ENCODE measurements at places on chromosomes 1 and 21.

DNA sequence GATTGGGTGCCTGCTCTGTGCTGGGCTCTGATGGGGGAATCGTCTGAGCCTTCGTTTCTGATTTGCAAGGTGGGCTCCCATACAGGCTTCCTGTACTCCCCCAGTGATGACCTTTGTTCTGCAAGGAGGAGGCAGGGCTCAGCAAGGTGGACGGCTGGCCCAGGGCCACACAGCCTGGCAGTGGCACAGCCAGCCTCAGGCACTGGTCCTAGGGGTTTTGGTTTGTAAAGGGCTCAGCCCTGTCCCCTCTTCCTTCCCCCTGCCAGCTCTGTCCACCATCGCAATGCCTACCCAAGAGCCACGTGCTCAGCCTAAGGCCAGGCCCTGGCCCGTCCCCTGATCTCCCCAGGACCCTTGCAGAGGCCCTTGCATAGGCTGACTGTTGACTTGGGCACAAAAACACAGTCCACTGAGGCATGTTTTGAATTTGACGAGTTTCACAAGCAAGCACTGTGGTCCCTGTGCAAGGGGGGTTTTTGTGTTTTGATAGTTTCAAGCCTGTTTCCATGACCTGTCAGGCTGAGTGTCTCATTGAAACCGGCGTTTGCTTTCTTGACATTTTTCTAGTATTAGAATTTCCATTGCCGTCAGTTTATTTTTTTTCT is 39.5 kb upstream of the TNFRSF1B start:
- DNase-seq = no peak

DNA sequence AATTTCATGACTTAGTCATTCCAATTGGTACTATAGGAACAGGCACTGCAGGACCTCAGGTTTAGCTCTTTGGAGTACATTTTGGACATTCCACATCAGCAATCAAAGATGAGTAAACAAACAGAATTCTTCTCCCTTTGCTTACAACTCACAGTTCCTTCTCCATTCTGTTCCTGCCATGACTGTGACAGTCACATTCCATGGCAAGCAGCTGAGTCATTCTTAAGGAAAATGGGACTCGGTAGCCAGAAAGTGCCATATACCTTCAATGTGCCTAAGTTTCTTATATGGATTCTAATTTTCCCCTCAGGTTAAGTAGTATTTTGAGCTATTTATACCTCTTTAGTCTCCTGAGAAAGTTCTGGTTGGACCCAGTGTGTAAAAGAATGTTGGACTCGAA is 25.6 kb downstream of the CRCT1 start:
- no peak for DNase-seq

DNA sequence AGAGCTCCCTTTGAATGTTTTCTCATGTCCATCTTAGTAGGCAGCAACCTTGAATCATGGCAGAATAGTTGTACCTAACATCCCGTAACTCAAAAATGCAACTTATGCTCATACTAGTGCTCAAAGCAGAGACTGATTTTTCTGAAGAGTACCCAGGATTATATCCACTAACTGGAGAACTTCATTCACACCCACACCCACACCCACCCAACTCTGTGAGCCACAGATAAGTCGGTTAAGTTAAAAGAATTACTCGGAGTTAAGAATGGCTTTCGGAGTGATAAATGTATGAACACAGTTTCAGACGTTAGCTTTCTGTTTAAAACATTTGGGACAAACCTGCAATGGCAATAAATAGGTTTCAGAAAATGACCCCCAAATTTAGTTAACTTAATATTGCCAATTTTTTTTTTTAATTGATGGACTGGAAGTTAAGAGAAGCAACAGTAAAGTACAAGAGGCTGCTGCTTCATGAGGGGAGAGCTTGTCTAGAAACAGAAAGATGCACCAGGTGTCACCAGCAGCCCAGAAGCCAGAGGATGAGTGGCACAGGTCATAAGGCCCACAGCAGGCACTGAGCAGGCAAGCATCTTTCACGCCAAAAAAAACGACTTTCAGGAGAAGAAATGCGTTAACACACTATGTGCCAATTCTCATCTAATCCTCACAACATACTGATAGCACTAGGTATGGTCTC is 48.4 kb upstream of the C1orf198 start:
- DNase-seq = no peak

DNA sequence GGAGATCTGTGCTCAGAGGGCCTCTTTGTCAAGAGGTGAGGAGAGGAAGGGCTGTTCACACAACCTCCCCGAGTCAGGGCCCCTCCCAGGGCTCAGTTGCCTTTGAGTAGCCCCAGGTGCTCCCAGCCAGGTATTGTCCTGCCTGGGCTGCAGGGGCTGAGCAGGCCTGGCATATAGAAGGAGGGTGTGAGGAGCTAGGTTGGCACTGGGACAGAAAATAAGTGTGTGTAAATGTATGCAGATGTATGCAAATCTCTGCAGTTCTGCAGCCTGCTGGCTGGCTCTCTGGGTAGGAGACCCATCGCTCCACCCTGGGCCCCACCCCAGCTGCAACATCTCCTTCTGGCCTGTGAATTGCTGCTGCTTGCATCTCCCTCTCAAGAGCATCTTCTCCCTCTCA is 52.4 kb downstream of the NAV1 start:
- no peak for DNase-seq

GRCh38 chr1:228371741-228372182 is 34.9 kb downstream of the TRIM11 start:
- DNase-seq = no peak

DNA sequence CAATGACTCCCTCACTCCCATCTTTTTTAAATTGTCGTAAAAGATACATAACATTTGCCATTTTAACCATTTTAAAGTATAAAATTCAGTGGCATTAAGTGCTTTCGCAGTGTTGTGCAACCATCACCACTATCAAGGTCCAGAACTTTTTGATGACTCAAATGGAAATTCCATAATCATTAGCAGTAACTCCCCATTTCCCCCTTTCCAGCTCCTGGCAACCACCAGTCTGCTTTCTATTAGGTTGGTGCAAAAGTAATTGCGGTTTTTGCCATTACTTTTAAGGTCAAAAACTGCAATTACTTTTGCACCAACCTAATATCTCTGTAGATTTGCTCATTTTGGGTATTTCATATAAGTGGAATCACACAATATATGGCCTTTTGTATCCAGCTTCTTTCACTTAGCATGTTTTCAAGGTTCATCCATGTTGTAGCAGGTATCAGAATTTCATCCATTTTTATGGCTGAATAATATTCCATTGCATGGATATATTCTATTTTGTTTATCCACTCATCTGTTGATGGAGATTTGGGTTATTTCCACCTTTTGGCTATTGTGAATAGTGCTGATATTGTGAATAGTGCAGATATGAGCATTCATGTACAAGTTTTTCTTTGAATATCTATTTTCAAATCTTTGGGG is 159.7 kb downstream of the HIVEP3 start:
- DNase-seq = no peak

DNA sequence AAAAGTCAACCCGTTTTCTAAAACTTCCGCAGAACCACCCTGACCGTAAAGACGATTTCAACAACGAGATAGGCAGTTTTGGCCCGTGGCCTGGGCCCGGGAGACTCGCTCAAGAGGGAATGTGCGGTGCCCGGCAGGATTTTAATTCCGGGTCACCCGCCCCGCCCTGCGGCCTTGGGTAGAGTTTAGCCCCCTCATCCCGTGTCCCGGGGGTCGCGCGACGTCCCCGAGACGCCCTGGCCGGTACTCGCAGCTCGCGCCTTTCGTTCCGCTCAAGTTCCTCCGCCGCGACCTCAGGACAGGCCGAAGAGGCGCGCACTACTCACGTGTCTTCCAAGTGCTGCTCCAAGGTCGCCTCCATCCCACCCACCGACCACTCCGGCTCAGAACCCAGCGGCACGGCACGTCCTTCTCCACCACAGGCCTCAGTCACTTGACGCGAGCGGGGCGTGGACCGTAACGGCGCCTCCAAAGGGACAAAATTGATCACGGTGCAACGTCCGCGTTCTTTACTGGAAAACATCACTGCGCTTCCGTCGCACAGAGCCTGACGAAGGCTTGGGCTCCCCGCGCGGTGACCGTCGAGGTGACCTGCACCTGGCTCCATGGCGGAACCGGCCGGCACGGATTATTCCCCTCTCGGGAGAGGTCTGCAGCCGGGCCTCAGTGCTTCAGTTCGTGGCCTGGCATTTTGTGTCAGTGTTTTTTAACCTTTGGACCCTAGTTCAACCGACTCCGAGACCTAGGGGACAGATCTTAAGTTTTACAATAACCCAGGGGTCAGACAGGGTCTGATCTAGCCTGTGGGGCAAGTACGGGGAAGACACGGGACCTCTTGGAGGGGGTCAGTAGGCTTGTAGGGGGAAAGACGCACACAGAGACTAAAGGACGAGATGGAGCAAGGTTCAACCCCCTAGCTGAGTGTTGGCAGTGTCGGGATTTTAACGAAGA is at the start of gene LAMTOR5:
Gene LAMTOR5, minus strand, starts transcription at position 435 of the 951 bp plus-strand sequence. Its CDS starts 74 bp downstream, at position 361.
- DNase-seq = peak; percentile 89

DNA sequence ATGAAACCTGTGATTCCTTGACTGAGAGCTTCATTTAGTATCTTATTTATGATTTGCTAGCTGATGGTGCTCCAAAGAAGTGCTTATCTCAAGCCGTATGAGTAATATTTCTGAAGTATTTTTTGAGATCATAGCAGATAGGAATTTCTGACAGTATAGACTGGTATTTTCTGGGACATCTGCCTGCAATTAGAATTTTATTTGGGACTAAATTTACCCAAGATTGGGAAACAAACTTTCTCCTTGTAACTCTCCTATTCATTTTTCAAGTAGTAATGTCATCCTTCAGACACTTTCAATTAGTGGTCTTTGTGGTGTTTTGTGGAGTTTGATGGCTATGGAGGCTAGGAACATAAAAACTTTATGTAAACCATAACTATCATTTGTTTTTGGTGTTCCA is 597.2 kb upstream of the ZP4 start:
- DNase-seq = no peak

DNA sequence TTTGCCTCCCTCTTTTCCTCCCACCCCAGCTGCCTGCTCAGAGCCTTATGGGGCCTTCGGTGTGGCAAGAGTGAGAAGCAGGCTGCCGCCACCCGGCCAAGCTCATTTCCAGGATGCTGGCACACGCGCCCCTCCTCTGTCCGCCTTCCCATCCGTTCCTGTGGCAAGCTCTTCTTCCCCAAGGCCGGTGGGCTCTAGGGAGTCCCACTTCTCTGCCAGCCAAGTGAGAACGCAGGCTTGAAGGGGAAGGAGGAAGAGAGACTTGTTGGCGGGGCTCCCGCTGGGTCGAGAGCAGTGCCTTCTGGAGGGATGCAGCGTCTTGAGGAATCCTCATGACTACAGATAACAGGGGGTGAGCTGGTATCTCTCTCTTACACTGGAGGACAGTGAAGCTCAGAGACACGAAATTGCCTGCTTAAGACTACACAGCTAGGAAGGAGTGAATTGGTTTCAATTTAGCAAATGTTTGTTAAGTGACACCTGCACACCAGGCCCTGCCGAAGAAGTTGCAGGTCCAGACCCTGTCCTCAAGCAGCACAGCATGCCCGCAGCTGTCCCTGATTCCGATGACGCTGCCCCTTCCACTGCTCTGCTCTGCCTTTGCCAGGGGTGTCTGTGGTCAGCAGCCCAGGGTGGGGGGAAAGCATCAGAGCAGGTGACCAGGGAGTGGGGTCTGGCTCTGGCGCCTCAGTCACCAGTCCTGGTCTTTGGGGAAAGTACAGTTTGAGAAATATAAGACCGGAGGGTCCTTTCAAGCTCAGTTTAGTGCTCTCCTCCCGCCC is 40.1 kb upstream of the FOXO6 start:
- no peak for DNase-seq

GRCh38 chr21:41219498-41220207 is 51.7 kb downstream of the BACE2 start:
- DNase-seq = no peak

DNA sequence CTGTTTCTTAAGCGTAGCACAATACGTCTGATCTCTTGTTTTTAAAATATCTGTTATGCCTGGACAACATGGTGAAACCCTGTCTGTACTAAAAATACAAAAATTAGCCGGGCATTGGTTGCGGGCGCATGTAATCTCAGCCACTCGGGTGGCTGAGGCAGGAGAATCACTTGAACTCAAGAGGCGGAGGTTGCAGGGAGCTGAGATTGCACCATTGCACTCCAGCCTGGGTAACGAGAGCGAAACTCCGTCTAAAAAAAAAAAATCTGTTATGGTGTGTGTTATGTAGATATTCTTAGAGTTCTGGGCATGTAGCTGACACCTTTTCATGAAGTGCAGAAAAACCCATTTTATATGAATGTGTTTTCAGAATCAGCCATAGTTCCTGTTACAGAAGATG is 38.2 kb downstream of the RABGAP1L start:
- no peak for DNase-seq

DNA sequence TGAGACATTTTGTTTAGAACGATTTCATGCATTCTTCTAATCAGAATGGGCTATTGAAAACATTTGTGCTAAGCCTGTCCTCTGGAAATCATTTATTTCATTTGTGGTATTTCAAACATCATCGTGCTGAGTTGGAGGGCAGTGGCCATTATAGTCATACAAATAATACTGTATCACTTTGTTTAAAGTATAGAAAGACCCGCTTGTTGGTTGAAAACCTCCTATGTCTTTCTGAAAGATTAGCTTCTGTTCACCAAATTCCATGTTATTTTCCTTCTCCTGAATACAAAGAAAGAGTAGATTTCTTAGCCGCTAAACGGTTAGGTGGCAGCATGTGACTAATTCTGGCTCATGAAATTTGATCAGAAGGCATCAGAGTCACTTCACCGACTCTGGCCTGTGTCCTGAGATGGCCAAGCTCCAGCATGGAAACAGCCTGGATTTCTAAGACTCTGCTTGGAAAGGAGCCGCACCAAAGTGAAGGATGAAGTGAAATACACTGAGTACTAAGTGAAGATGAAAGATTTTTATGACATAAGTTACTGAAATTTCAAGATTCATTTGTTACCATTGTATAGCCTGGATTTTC is 355.1 kb downstream of the USP25 start:
- no peak for DNase-seq

DNA sequence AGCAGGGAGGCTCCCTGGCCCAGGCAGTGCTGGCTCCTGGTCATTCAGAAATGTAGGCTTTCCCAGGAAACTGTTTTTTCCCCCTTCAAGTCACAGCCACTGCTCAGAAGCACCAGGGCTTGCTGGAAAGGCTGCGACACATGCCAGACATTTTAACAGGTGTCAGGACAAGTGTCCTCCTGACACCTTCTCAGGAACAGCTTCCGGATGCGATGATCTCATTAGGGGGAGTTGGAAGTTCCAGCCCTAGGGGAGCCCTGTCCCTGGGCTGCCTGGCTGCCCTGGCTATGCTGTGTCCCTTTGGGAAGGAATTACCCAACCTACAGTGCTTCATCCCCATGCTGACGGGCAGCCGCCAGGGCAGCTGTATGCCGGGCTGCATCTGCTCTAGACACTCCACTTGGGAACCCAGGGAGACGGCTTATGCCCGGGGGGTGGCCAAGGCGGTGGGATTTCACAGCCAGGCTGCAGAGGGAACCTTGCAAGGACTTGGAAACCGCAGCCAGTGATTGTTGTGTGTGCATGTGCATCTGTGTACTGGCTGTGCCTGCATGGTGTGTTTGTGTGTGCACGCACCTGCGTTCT is 41.8 kb downstream of the AJAP1 start:
- DNase-seq = no peak

DNA sequence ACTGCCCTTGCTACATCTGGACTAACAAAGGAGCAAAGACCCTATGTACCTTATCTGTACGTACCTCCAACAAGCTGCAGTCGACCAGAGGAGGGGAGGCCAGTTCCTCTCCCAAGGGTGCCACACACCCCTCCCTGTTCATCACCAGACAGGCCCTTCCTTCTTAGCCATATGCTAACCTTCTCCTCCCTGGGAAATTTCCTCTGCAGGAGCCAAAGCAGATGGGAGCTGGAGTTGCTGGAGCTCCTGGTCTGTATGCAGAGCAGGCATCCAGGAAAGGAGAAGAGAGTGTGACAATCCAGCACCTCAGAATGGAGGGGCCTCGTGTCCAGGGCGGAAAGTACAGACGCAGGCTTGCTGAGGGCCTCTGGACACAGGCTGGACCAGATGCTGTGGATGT is 48.5 kb downstream of the C8B start:
- DNase-seq = no peak

GRCh38 chr21:45596704-45597318 is 46.7 kb upstream of the PCBP3 start:
- DNase-seq = peak; percentile 86
